Central memory CD8-positive, alpha-beta T cell (primary cell): ENCODE measurements at places on chromosomes 13 and 19.

DNA sequence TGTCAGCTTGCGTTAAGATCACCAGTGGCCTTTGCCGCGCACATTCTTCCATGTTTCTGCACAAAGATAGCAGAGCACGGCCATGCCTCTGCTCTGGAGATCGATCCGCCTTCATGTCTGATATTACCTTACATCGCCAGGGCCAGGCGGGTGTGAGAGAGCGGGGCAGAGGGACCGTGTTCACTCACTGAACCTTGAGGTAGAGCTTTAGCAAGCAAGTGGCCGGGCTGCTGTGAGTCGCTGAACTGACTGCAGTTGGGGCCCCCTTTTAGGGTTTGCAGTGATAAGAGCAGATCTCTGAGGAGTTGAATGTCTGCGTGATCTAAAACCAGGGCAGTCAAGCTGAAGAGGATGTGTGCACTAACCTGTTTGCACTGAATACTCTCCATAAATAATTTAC lies 275.4 kb upstream of the OBI1 start:
- H3K4me3 ChIP-seq: no peak overlapping the region
- H3K4me1 ChIP-seq: no peaks in the 10 kb centered on the region
- DNase-seq: no peak
- peaks cover 1% of the 10 kb centered on the region for H3K36me3 ChIP-seq

DNA sequence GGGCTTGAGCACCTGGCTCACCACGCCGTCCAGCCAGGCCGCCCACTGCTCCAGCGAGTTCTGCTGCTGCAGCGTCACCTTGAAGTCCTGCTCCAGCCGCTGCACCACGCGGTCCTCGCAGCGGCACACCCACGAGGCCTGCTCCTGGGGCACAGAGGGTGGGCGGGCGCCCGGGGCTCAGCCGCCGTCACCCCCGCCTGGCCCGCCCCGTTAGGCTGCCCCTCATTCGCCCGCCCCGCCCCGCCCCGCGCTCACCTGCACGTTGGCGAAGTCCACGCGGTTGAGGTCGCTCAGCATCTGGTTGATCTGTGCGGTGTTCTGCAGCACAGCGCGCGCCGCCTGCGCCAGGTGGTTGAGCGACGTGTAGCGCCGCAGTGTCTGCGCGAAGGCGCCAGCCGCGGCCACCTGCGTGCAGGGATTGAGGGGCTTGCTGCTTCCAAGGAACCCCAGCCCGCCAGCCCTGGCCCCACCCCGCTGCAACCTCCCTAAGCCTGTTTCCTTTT lies 11.3 kb downstream of the DCAF15 start:
- no peak for DNase-seq
- no peak overlapping the region for H3K4me3 ChIP-seq
- no peaks in the 10 kb centered on the region for H3K4me1 ChIP-seq
- H3K27ac ChIP-seq: no peak overlapping the region

GRCh38 chr13:63327584-63327983 lies 1911.9 kb upstream of the PCDH20 start:
- no peaks in the 10 kb centered on the region for H3K36me3 ChIP-seq
- no peak overlapping the region for H3K27ac ChIP-seq
- no peaks in the 10 kb centered on the region for H3K4me1 ChIP-seq
- no peak for DNase-seq
- no peak overlapping the region for H3K4me3 ChIP-seq

DNA sequence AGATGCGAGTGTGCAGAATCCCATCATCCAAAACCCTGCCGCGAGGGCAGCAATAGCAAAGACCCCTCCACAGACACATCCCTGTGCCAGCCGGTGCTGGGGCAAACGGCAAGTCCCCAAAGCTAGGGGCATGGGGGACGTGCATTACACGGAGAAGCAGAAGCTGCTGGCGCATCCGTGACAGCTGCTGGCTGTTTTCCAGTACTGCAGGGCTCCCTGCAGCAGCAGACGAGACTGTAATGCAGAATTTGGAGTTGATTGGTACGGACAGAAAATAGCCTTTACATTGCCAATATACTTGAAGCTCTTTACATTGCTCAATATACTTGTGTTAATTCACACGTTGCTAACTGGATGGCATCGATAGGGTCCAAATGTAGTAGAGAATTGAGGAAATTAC lies 77.2 kb upstream of the TMTC4 start:
- H3K27ac ChIP-seq: no peak overlapping the region
- DNase-seq: no peak
- H3K4me1 ChIP-seq: no peaks in the 10 kb centered on the region
- H3K36me3 ChIP-seq: no peaks in the 10 kb centered on the region
- peaks cover 17% of the 10 kb centered on the region for H3K27me3 ChIP-seq
- no peak overlapping the region for H3K4me3 ChIP-seq

- DNase-seq: no peak
- H3K27me3 ChIP-seq: no peaks in the 10 kb centered on the region
- H3K4me3 ChIP-seq: peak overlapping the region; percentile 49
- peaks cover 4% of the 10 kb centered on the region for H3K36me3 ChIP-seq
- no peak overlapping the region for H3K27ac ChIP-seq
Observed at GRCh38 chr19:18102916-18103542, 5.5 kb downstream of the MAST3 start.

DNA sequence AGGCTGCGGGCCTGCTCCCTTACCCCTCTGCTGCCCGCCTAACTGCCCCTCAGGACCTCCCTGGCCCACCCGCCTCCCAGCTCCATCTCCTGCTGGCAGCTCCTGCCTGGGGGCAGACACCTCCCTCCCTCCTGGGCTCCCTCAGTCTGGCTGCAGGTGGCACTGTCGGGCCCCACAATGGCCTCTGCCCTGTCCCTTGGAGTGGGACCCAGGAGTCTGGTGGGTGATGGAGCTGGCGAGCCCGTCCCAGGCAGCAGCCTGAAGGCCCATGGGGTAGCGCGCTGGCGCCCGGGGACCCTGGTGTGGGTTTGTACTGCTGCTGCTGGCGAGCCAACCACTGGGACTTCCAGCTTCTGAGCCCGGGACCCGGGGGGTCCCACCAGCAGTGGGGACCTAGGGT lies 83.6 kb downstream of the KDM4B start:
- no peaks in the 10 kb centered on the region for H3K27me3 ChIP-seq
- no peak for DNase-seq
- H3K4me3 ChIP-seq: no peak overlapping the region
- H3K4me1 ChIP-seq: peaks cover 5% of the 10 kb centered on the region

DNA sequence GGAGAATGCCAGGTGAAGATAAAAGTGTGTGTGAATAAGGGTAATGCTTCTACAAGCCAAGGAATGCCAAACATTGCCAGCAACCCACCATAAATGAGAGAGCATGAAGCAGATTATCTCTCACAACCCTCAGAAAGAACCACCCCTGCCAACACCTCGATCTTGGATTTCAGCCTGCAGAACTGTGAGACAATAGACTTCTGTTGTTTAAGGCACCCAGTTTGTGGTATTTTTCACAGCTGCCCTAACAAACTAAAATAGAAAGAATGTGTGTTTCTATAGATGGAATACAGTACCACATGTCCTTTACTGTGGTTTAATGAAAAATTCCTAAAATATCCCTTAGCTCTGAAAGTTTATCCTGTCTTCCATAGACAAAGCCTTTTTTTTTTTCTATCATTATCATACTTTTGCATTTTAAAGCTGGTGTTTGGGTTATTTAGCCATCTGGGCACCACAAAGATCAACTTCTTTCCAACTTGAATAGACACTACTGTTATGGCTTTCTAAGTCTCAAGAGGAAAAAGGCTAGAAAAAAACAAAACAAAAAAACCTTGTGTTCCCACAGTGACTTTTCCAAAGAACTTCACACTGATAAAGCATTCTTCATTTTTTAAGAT lies 505.6 kb downstream of the KCTD12 start:
- H3K36me3 ChIP-seq: no peaks in the 10 kb centered on the region
- no peaks in the 10 kb centered on the region for H3K27me3 ChIP-seq
- no peak overlapping the region for H3K27ac ChIP-seq
- no peak overlapping the region for H3K4me3 ChIP-seq
- no peak for DNase-seq

GRCh38 chr13:48603375-48603774 lies 50.4 kb upstream of the CYSLTR2 start:
- no peak overlapping the region for H3K4me3 ChIP-seq
- no peak for DNase-seq

DNA sequence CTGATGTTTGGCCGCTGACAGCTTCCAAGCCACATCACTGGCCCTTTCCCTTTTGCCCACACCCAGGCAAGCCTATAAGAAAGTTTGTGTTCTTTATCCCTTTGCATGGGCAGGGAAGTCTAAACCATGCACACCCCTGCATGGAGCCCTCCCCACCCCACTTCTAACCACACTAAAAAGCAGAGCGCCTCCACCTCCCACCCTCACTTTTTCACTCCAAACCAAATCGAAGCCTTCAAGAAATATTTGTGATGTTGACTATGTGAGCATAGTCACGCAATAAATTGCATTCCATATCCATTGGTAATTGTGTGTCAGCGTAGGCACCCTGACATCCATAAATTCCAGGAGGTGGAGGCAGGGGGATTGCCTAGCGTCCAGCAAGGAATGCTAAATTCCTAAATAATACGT lies 104.4 kb upstream of the LSM14A start:
- DNase-seq: no peak
- peaks cover 53% of the 10 kb centered on the region for H3K27me3 ChIP-seq
- peaks cover 5% of the 10 kb centered on the region for H3K36me3 ChIP-seq
- H3K27ac ChIP-seq: no peak overlapping the region

- H3K4me1 ChIP-seq: no peaks in the 10 kb centered on the region
- no peak overlapping the region for H3K4me3 ChIP-seq
- H3K27me3 ChIP-seq: no peaks in the 10 kb centered on the region
Observed at GRCh38 chr13:66234159-66234558, 996.0 kb downstream of the PCDH9 start.

DNA sequence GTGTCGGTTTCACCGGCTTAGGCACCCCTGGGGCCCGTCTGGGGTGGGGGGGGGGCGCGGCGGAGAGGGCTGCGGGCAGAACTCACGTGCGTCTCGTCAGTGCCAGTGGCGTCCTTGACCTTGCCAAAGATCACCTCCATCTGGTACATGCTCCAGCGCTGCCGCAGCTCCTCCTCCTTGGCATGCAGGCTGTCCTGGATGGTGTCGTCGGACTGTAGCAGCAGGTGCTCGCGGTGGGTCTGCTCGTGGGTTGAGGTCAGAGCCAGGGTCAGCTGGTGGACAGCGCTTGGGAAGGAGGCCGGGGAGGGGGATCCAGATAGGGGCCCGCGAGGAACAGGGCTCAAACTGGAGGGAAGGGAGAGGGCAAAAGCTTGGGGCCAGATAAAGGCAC lies 4.7 kb upstream of the RGL3 start:
- no peak overlapping the region for H3K27ac ChIP-seq
- no peak for DNase-seq
- peaks cover 2% of the 10 kb centered on the region for H3K36me3 ChIP-seq
- H3K4me1 ChIP-seq: peaks cover 35% of the 10 kb centered on the region
- no peak overlapping the region for H3K4me3 ChIP-seq
- H3K27me3 ChIP-seq: peaks cover 54% of the 10 kb centered on the region
